ENCODE measurements at places on chromosomes 16 and 17.

DNA sequence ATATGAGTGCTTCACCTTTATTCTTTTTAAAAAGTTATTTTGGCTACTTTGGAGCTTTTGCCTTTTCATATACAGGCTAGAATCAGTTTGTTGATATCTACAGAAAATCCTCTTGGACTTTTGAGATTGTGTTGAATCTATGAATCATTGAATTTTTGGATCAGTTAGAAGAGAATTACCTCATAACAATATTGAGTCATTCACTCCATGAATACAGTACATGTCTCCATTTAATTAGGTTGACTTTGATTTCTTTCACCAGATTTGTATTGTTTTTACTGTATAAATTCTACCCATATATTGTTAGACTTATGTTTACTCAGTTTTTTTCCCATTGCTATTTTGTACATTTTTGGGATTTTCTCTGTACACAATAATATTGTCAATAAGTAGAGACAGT is 54.4 kb downstream of the TAOK1 start:
- peak; percentile 23 for DNase-seq

- DNase-seq: no peak
Measured at GRCh38 chr16:82055117-82055516, 20.1 kb downstream of the HSD17B2 start.

DNA sequence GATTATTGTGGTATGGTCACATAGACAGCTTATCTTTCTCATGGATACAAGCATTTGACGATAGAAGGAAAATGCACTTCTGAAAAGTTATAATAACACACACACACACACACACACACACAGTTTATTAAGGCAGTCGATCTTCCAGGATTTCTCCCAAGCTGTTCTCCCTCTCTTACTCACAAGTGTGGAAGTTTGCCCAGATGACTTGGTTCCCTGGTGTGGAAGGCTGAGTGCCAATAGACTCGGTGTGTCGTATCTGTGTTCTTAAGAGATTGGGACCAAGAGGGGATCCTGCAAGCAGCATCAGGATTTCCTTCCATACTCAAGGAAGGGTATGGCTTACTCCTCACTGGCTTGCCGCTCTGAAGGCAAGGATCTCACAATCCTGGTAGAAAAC is 279.6 kb downstream of the HS3ST3B1 start:
- no peak for DNase-seq

DNA sequence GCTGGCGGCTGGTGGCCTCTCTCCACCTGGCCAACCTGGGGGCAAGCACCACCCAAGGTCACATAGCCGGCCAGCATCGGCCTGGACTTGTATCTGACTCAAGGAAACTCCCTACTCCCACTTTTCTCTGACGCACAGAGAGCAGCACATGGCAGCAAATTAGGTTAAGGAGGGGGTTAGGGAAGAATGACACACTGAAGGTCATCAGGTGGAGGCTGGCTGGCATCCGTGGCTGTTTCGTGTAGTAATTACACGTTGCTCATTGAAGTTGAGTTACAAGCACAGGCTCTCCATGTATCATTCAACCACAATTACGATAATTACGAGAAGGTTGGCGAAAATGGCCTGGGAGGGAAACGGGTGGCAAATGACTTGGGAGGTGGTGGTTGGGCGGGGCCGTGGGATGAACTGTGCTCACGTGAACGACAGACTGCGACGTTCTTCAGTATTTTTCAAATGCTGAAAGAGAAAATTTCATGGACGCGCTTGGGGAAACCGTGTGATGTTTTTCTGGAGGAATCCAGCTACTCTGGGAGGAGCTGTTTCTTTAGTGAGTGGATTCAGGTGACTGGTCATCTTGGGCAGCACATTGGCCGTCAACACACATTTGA is 4.0 kb upstream of the METRNL start:
- DNase-seq: no peak

GRCh38 chr16:4330277-4330874 is 14.5 kb downstream of the GLIS2 start:
- DNase-seq: peak; percentile 39

DNA sequence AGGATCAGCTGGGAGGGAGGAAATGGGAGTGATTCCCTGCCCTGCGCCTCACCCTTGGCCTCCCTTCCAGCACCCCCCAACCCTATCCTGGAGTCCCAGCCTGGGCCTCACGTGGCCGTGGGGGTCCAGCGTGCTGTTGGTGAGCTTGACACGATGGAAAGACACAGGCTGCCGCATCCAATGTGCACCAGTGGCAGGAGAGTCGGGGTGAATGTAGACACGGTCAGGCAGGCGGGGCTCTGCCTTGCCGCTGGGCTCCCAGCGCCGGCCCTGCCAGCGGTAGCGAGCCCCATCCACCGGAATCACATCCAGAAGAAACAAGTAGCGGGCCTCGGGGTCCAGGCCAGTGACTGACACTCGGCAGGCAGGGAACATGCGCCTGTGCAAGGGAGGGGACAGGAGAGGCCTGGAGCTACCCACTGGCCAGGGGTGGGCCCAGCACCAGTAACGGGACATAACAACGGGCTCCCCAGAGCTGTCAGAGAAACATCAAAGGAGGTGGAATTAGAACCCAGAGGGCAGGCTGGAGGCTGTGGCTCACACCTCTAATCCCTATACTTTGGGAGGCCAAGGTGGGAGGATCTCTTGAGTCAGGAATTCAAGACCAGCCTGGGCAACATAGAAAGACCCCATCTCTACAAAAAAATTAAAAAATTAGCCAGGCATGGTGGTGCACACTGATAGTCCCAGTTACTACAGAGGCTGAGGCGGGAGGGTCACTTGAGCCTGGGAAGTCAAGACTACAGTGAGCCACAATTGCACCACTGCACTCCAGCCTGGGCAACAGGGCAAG is 2.7 kb downstream of the TBX6 start:
- no peak for DNase-seq

- DNase-seq: peak; percentile 27
Measured at GRCh38 chr17:75619506-75620431, 13.5 kb upstream of the SMIM5 start.

- DNase-seq: no peak
Measured at GRCh38 chr16:86577314-86577971, 906 bp upstream of the FOXL1 start.

GRCh38 chr16:52633230-52633629 is 86.3 kb upstream of the TOX3 start:
- DNase-seq: no peak

GRCh38 chr17:27974531-27975145 is 67.8 kb upstream of the NLK start:
- no peak for DNase-seq

GRCh38 chr17:48139944-48140343 is 32.4 kb downstream of the SNX11 start:
- DNase-seq: no peak

- DNase-seq: no peak
Measured at GRCh38 chr16:67405336-67405735, 10.9 kb downstream of the ZDHHC1 start.

DNA sequence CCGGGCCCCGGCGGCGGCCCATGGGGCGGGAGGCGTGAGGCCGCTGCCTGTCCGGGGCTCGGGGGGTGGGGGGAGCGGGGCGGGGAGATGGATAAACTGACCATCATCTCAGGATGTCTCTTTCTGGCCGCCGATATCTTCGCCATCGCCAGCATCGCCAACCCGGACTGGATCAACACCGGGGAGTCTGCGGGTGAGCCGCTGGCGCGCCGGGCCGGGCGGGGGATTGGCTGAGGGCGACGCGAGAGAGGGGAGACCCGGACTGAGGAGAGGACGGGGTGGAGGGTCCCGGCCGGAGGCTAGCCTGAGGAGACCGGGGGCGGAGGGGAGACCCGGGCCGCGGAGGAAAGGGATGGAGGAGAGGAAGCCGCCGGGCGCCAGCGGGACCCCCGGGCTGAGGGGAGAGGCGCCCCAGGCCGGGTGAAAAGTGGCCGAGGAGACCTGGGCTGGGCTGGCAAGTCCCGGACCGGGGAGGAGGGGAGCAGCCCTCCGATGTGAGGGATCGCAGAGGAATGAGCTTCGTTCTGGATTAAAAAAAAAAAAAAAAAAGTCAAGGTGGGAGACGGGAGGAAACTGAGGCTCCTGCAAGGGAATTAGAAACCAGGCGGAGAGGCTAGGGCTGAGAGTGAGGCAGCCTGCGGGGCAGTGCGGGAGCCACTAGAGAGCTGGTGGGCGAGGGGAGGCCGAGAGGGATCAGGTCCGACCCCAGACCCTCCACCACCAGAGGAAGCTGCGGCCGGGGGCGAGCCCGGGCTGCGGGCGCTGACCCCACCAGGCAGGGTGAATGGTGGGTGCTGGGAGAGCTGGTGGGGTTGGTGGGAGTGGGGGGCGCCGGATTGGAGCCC is 526 bp downstream of the MOSMO start:
- no peak for DNase-seq

- DNase-seq: no peak
Measured at GRCh38 chr17:42414704-42415409, 8.2 kb downstream of the CAVIN1 start.

DNA sequence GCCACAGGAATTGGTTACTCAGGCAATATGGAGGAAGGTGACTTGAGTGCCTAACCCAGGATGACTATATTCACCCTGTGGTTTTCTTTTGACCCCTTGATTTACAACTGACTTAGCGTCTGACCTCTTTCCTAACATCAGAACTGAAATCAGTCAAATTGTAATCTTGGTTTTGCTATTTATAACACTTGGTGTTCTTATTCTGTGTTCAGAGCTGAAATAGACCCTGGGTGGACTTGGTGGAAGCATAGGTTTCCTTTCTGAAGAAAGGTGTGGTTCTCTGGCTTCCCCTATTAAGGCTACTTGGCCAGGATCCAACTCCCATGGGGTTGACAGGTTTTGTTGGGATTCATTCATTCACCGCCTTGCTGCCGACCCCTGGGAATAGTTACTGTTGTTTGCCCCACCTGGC is 80.8 kb downstream of the CLEC16A start:
- no peak for DNase-seq

GRCh38 chr16:2586241-2586640 is 48.4 kb downstream of the PDPK1 start:
- no peak for DNase-seq

GRCh38 chr16:84370723-84371552 is 2.6 kb downstream of the ATP2C2 start:
- no peak for DNase-seq

- DNase-seq: no peak
Measured at GRCh38 chr17:39617100-39617445, 9.4 kb upstream of the NEUROD2 start.

DNA sequence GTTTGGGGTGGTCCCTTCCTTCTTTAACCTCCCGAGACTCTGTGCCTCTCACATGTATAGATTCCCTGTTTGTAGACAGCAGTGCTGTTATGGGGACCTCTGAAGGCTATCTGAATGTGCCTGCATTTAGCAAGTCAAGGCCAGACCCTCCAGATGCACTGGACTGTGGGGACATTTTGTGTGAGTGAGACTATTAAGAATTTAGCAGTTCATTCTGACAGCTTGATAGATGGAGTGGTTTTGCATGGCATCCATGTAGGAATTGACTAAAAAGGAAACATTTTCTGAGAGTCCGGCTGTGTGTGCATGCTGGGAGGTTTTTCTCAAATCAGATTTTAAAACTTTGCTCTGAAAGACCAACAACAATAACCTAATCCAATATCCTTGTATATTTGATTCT is 226.3 kb downstream of the MSI2 start:
- DNase-seq: peak; percentile 54

- DNase-seq: peak; percentile 30
Measured at GRCh38 chr16:29862383-29862883, 593 bp downstream of the CDIPT start.

- DNase-seq: no peak
Measured at GRCh38 chr16:55559233-55559632, 7.3 kb upstream of the CAPNS2 start.

DNA sequence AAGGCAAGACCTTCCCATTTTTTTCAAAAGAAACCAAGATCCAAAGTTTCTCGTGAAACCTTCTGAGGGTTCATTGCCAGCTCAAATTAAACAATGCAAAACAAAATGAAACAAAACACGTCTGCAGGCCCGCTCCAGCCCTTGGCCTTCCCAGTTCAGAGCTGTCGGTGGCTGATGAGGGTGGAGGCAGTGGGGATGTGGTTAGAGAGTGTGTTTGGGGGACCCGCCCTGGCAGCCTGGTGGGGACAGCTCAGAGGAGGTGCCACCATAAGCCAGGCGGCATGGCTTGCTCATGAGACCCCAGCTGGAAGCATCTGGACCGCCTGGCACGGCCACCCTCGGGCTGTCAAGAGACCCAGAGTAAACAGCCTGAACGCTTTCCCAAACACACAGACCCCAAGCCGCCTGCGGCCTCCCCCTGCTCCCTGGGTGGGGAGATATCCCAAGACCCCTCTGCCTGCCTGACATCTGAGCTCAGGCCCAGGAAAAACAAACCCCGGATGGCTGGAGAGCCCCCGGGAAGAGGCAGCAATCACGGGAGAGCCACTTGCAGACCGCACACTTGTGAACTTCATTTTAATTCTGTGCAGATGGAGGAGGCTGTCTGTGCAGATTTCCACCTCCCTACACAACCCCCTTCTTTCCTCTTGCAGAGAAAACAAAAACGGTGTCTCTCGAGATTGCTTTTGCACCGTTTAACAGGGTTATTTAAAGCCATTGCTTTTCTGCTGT is 35.4 kb upstream of the LITAF start:
- DNase-seq: no peak

DNA sequence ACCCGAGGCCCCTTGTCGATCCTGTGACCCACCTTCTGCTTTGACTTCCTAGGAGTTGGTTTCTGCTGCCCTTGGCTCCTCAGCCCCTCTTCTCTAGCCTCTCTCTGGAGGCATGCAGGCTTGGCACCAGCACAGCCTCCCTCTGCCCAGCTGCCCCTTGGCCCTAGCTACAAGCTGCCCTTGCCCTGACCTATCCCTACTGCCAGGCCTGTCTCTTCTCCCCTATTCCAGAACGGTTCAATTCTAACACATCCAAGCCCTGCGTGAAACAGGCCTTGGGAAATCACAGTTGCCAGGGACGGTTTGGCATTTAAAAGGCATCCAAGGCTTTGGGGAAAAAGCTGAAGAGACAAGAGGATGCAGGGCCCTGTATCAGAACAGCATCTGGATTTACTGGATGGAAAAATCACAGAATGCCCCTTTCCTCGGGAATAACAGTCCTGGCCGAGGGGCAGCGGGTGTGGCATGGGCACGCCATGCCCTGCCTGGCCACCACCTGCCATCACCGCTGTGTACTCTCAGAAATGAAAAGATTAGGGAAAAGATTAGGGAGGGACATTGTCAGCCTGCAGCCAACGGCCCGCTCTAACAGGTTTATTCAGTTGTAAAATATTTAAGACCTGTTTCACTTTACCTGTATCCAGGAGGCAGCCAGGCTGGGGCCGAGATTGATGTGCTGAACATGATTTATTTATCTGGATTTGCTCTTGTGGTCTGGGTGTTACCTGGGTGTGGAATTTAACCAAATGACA is 15.8 kb downstream of the RAI1 start:
- DNase-seq: no peak

- no peak for DNase-seq
Measured at GRCh38 chr16:72895951-72896350, 152.0 kb downstream of the ZFHX3 start.

DNA sequence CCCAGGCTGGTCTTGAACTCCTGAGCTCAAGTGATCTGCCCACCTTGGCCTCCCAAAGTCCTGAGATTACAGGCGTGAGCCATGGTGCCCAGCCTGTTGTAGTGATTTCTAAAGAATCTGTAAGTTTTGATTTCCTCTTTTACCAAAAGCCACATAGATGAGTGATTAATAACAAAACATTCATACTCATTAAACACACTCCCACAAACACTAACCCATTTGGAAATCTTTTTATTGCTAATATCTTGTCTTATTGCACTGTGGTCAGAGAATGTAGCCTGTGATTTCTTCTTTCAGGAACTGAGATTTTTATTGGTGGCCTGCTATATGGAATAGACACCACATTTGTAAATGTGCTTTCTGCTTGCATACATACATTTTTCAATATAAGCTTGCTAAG is 31.6 kb downstream of the MYH10 start:
- DNase-seq: no peak

GRCh38 chr17:60862482-60862881 is 184.8 kb downstream of the BCAS3 start:
- no peak for DNase-seq
